ENCODE measurements at places on chromosomes 4 and X.

DNA sequence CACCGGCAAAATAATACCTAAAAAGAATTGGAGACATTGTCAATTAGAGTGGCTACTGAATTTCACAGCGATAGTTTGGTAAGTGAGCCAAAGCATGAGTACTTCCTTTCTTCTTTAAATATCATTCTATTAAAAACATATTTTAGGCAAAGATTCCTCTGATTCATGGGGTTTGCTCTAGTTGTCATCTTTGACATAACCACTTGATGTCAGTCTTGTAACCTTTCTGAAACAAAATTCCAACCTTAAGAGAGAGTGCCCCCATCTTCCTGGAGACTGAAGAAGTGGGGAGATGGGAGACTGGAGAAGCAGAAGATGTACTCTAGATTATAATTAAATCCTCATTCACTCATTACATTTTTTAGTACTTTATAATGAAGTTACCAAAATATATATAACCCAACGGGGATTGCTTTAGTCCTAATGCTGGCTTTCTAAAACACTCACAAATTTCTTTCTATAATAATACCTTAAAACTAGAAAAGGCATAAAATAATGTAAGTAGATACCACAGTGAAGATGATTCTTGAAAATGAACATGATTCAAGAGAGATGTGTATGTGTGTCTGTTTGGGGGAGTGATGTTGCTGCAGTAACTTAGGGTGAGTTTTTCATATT lies 96.4 kb downstream of the EMCN start:
- no peak for DNase-seq

DNA sequence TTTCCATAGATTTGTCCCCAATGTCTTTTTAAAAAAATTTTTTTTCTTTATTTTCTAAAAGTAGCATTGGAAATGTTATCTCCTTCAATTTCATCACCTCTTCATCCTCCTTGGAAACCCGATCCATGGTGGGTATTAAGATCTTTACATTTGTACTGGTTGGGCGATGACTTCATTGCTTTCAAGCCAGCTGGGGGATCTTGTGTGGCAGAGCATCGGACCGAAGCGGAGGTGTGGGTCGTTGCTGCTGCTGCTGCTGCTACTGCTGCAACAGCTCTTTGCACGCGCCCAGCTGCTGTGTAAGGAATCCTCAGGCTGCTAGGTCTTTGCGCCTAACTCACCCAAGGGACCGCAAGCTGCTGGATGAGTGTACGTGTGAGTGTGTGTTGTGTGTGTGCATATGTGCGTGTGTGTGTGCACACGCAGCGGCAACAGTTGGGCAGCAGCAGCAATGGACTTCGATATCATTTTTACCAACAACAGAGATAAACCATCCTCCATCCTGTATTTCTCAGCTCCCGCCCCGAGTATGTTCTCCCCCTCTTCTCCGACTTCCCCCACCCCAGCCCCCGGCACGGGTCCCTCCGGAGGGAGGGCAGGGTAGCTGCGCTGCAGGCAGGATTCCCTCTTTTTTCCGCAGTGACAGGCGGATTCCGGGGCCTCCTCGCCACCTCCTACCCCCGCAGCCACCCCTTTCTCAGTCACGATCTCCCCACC lies 768 bp upstream of the CDKL5 start:
- peak; percentile 2 for DNase-seq

DNA sequence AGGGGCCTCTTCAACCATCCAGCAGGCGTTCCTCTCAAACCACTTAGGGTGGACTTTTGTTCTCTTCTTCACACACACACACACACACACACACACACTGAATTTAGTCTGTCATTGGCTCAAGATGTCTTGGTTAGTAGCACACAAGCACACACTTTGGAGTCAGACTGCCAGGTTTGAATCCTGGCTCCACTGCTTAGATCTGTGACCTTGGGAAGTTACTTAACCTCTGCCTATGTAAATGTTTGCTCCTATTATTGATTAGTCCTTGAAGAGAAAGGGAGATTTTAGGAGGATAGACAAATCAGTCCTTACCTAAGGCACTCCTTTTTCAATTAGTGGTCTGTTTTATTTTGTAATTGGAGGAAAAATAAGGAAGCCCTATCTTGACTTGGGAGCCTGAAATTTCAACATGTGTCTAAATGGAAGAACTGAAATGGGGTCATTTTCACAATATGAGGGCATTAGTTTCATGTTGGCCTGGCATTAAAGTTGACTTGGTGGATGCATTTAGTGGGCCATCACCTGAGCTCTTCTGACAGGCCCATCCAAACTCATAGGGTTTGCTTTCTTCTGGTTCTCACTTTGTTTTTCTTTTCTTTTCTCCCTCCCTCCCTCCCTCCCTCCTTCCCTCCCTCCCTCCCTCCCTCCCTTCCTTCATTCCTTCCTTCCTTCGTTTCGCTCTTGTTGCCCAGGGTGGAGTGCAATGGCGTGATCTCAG lies 13.3 kb upstream of the TMEM131L start:
- DNase-seq = no peak

GRCh38 chr4:107153956-107154355 lies 117.8 kb upstream of the DKK2 start:
- DNase-seq = no peak
